ENCODE measurements at places on chromosomes 4 and X.

- no peak for DNase-seq
These were observed 104.9 kb downstream of the ARHGAP10 start for GRCh38 chr4:147836807-147837206.

DNA sequence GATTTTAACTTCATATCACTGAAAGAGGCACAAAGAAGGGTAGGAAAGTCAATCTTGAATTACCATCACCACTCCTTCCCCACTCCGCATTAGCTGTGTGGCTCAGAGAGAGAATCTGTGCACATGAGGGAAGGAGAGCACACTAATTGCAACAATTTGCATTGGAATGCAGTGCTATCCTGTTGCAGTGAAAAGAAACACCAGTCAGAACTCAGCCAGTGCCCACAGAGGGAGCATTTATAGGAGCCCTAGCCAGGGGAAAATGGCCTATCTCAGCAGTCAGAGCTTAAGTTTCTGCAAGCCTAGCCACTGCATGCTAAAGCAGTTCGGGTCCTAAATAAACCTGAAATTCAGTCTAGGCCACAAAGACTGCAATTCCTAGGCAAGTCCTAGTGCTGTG, 159.4 kb upstream of the AR start:
- no peak for DNase-seq

- DNase-seq, result no peak
These were observed 563.7 kb upstream of the PRKX start for GRCh38 chrX:4277122-4277521.

GRCh38 chr4:105139646-105140045, 7.0 kb upstream of the TET2 start:
- no peak for DNase-seq

DNA sequence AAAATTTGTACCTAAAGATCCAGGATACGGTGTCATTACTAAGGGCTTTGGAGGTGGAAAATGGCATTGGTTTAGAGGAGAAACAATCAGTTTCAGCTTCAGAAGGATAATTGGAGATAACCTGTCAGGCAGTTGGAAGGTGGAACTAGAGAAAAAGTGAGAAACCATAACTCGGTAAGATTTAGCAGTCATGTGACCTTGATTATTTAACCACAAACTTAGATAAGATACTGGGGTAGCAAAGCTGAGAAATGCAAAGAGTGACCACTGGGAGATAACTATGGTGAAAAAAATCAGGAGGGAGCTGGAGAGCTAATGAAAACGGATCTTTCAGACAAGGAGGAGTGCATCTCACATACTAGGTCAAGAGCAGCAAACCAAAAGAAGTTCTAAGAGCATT, 58.3 kb upstream of the SMARCA5 start:
- no peak for DNase-seq

- no peak for DNase-seq
These were observed 65.5 kb downstream of the MAML3 start for GRCh38 chr4:140088323-140088967.

- DNase-seq, result no peak
These were observed 936.4 kb downstream of the FAT4 start for GRCh38 chr4:126251169-126251568.

DNA sequence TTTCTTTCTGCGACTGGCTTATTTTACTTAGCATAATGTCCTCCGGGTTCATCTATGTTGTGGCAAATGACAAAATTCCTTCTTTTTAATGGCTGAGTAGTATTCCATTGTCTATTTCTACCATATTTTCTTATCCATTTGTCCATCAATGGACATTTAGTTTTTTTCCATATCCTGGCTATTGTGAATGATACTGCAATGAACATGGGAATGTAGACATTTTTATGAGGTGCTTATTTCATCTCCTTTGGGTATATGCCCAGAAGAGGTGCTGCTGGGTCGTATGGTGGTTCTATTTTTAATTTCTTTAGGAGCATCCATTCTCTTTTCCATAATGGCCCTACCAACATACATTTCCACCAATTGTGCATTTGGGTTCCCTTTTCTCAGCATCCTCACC, 76.5 kb upstream of the HPGD start:
- DNase-seq, result no peak

DNA sequence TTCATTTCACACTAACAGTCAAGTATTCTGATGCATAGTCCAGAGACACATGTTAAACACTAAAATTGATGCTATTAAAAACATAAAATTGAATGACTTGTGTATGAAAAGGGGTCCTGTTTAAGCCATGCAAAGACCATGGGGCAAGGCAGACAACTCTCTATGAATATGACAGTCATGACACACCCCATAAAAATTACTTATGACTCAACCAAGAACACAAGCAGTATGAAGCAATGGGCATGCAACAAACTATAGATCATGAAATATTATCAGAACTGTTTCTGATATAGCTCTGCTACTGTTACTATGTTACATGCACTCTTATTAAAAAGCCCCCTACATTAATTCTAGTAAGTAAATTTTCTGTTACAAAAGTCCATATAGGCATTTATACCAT, 57.5 kb upstream of the ZCCHC13 start:
- no peak for DNase-seq

DNA sequence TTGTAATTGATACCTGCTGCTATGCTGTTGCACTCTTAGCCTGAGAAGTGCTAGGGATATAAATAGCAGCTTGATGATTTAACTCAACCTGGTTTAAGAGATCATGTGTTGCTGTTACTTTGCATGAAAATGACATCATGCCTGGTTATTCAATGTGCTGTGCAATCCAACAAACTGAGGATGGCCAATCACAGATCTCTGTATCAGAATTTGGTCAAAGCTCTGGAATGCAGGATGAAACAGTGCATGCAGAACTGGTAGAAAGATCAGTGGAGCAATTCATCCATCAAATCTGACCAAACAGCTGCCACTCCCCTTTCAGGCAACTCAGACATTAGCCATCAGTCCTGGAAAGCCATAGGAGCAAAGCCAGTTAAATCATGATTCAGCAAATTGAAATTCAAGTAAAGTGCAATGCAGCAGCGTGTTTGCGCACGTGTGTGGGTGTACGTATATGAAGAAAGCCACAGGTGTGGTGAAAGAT, 160.3 kb upstream of the RASGEF1B start:
- DNase-seq, result no peak

DNA sequence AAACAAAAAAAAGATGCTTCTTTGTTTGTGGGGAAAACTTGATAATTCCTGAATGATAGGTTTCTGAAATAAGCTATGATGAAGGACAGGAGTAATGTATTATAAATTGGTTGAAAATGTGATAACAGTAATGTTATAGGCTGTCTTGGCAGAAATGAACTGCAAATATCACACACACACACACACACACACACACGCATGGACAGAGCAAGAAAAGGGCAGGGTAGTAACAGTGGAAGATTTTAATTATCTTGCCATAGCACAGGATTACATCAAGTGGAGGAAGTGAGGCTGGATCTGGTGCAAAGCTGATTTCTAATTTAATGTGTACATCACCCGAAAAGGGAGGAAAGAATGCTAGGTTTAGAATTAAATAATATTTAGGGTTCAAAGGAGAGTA, 97.5 kb upstream of the CXXC4 start:
- DNase-seq, result no peak

DNA sequence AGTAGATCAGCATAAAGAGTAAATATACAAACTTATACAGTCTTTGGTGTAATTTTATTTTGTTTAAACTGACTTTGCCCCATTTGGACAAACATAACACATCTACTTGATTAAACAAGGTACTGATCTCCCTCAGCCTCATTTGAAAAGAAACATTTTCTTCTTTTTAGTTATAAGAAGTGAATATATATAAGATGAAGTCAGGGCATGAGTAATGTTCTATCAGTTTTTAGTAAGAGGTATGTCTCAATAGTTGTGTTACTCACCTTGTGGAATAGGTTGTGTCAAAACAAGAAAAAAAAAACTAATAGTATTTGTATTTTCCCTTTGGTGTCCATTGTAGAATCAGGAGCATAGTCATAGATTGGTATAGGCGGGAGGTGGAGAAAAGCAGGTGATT, 327.4 kb downstream of the RPA4 start:
- DNase-seq, result no peak

GRCh38 chrX:123504047-123504446, 228.8 kb downstream of the THOC2 start:
- no peak for DNase-seq

GRCh38 chr4:101458914-101459313, 111.6 kb upstream of the PPP3CA start:
- no peak for DNase-seq

DNA sequence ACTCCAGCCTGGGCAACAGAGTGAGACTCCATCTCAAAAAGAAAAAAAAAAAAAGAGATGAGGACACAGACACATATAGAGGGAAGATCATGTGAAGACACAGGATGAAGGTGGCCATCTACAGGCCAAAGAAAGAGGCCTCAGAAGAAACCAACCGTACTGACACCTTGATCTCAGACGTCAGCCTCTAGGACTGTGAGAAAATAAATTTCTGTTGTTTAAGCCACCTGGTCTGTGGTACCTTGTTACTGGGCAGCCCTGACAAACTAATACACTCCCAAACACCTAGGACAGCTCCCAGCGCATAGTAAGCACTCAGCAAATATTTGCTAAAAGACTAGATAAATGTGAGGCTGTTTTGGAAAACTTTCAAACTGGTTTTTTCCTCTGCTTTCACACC, 59.2 kb upstream of the SMIM10 start:
- DNase-seq, result no peak

DNA sequence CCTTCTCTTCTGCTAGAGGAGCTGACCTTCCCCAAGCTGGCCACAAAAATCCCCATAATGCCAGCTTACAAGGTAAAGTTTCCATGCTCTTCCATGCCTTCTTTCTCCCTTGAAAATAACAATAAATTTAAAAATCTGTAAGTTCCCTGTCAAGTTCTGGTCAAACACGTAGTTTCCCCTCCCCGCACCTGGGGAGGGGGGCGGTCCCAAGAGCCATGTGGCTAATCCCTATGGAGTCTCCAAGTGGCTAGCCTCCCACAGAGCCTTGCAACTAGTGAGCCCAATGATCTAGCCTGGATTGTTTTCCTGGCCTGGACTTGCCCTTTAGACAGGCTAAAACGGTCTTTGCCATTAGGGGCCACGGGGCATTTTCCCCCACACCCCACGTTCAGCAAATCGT, 2.1 kb upstream of the NRK start:
- no peak for DNase-seq

DNA sequence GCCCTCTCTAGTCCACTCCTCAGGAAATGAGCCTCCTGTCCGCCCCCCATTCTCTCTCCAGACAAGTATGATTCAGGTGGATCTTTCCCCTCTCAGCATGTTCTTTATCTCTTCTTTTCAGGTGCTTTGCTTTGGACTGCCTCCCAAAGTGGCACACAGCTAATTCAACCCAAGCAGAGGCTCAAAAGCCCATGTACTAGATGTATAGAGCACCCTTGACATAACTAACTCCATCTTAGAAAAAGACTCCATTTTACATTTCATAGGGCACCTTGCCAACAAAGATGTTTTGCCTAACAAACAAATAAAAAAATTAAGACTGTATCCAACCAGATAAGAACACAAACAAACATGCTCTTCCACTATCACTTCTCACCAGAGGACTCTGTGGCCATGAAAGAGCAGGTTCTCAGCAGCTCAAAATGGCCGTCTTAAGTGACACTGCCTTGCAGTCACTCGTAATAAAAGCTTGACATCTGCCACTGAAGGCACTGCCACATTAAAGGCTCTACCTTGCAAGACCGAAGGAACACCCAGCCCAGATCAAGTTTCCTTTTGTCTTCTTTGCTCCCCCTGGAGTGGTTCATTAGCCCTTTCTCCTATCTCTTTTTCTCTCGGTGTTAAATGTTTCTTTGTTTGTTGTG, 84.9 kb upstream of the TAB3 start:
- no peak for DNase-seq

DNA sequence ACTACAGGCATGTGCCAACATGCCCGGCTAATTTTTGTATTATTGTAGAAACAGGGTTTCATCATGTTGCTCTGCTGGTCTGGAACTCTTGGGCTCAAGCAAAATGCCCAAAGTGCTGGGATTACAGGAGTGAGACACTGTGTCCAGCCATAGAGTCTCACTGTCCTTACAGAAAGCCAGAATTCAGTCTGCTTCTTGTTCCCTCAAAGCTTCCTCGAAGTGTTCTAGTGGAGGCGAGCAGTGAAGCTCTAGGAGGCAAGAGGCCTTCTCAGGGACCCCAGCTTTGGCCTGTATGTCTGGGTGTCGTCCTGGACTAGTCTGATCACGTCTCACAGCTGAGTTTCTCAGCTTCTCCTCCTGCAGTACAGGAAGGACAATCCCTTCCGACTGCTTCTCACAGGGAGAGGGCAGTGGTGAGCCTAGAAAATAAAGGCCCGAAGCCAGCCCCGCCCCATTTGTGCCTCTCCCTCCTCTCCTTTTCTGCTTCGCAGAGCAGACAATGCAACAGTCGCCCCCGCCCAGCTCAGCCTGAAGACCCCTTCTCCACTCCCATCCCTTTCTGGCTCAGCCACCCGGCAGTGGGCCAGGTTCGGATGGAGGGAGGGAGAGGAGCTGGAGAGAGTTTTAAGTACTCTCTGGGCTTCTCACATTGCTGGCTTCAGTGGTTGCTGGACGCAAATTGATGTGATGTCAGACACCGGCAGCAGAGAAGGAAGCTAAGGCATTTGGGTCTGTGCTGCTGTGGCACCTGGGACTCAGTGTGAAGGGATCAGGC, 11.1 kb upstream of the FAM3A start:
- peak; percentile 51 for DNase-seq

- DNase-seq, result no peak
These were observed 965.9 kb downstream of the FSTL5 start for GRCh38 chr4:161197912-161198311.

- no peak for DNase-seq
These were observed 61.3 kb downstream of the NUDT11 start for GRCh38 chrX:51435101-51435500.

GRCh38 chrX:135521405-135522131, 1.1 kb downstream of the INTS6L start:
- peak; percentile 78 for DNase-seq

DNA sequence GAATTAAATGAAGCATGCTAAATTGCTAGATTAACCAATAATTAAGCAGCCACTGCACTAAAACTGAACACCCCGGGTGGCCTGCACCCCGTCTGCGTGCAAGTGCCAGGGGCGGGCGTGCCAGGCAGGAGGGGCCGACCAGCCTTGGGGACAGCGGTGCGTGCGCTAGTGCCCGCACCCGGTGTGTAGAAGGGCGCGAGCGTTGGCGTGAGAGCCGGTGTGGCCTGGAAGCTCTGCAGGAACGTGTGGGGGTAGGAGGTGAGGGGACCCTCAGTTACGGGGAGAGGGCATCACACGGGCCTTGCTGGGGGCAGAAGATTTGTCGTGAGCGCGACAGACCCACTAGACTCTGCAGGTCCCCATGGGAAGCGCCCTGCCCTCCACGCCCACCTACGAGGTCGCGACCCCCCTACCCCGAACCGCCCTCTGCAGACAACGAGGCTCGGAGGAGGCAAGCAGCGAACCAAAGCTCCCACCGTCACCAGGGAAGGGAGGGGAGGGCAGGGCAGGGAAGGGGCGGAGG, 105.8 kb downstream of the FAM53A start:
- DNase-seq, result no peak

- DNase-seq, result no peak
These were observed 86.7 kb upstream of the TRIM2 start for GRCh38 chr4:153117554-153117953.

DNA sequence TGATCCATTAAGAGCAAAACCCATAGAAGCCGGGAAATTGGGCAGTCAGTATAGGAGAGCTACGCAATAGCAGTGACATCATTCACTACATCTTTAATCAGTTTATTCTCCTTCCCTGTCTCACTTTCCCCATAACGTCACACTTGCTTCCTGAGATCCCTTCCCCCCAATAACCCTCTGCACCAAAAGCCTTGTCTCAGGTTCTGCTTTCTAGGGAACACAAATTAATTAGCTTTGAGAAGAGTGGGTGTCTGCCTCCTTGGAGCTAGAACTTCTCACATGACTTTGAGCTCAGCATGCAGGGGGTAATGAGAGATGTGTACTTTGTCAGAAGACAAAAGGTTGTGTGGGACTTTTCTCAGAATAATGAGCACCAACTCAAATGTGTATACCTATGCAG, 128.3 kb upstream of the MAOA start:
- no peak for DNase-seq
